ENCODE measurements at places on chromosomes 12 and 14.

DNA sequence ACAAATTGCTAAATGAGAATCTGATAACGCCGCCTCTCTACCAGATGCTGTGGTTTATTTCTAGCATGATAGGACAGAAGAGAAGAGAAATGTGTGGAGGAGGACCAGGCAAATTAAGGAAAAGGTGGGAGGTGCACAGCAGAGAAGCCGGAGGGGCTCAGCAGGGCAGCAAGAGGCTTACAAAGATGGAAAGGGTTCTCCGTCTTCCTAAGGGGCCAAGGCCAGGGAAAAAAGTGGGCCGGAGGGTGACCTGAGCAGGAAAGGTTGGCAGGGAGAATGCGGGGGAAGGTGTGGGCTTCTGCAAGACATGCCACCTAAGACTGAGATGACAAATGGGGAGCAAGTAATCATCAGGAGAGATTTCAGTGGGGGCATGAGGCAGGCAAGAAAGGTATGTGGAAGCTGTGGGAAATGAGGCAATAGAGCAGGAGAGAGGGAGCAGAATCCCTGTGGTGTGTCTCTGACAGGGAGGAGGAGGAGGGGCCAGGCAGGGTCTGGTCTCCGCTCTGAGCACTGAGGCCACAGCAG lies 18.7 kb downstream of the MANSC1 start:
- DNase-seq: peak; percentile 76

DNA sequence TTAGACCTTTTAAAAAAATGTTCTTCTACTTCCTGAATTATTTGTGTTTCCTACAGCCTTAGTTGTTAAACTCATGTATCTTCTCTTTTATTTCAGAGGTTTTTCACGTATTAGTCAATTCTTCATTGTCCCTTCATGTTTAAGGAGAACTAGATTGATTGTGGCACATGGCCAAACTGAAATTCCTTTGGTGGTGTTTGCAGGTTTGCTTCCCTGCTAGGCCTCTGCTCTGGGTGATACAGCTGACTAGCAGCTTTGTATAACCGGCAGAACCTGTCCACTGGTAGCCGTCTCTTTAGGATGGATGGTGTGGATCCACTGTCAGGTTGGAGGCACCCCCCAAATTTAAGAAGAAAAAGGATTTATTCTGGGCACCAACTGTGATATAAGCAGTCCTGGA lies 262.1 kb downstream of the FBXL14 start:
- DNase-seq: no peak

GRCh38 chr12:8894378-8894777 lies 19.9 kb upstream of the PHC1 start:
- DNase-seq: no peak

DNA sequence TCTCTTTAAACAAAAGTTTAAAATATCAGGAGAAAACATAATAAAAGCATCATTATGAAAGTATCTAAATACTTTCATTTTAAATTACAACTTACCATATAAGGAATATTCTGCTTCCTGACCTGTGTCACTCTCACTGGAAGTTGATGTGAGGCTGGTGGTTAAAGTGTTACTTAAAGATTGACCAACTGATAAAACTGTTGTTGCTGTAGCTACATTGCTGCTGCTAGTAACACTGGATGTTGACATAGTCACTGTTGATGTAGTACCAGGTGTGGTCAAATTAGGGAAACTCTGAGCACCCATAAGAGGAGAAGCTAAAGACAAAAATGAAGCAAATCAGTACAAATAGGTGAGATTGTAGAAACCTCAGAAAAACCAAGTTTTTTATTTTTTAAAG lies 79.9 kb downstream of the HECTD1 start:
- no peak for DNase-seq

DNA sequence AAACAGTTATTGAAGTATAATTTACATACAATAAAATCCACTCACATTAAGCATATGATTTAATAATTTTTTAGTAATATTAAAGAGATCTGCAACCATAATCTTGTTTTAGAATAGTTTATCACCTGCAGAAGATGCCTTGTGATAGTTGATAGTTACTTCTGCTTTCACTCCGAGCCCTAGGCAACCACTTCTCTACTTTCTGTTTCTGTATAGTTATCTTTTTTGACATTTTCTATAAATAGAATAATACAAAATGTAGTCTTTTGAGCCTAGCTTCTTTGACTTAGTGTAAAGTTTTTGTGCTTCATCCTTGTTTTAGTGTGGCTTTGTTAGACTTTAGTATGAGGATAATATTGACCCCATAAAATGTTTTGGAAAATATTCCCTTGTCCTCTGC lies 111.0 kb downstream of the MNAT1 start:
- no peak for DNase-seq

GRCh38 chr14:36617824-36618223 lies 35.4 kb upstream of the NKX2-8 start:
- no peak for DNase-seq

- no peak for DNase-seq
Observed at GRCh38 chr12:44246482-44247105, 410.7 kb downstream of the TMEM117 start.

DNA sequence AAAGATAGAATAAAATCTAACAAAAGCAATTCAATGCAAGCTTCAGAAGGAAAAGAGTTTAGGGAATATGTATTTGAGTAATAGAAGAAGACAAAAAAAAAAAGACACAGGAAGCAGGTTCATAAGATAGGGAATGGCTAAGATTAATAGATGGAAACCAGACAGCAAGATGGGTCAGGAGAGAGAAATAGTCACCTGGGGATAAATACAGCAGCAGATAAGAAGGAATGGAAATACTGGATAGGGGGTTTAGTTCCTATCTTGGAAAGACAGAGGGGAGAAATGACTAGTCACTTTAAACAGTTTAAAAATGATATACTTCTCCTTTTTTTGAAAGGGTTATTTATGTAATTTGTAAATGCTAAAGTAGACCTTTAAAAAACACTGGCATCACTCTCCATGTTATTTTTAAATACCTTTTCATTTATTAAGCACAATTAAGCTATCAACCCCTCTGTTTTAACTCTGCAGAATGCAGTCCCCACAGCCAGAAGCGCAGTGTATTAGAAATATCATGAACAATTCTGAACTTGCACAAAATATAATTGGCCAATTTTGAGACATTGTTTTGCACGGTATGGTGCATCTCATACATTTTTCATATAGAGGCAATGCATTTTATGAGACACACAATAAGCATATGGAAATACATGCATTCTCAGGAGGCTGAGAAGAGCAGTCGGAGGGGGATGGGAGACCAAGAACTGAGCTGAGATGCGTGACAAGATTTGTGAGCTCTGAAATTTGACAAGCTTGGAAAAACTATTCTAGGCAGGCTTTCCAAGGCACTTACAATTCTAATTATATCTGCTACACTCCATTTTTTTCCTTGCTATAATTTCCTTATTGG lies 303.4 kb upstream of the PRICKLE1 start:
- DNase-seq: peak; percentile 34
